Substantia nigra (tissue), 51 donors: ENCODE measurements at places on chromosomes 12 and 14.

- DNase-seq: no peak
Observed at GRCh38 chr12:21585485-21585884, 19.2 kb downstream of the GYS2 start.

DNA sequence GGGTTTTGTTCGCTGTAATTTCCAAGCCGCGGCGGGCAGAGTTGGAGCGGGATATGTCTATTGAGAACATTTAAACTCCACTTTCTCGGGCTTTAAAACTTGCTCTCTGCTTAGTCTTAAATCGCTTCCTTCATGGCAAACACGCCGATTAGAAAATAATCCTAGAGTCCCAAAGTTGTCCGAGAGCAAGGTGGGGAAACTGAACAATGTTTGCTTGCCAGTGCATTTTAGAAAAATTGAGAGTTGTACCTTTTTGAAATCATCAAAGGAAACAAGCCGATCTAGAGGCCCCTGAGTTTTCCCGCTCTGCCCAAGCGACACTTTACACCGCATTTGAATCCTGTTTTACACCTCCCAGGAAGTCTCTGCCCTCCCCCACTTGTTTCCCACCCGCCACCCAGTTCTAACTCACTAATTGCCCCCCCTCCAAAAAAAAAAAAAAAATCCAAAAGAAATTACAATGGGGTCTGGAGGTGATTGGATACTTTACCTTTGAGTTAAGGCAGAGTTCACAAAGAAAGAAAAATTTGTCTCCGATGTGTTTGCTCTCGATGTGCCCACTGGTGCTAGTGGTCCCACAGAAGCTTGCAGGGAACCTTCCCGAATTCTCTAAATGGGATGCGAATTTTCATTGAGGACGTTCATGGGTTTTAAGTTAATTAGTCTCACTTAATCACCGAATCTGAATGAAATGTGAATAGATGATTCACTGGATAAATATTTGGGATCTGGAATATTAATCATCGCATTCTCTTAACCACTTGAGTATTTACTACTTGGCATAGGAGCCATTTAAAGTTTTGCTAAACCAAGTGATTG is 2.3 kb downstream of the HMGA2 start:
- no peak for DNase-seq

- DNase-seq: no peak
Observed at GRCh38 chr12:11968516-11968915, 102.2 kb upstream of the BCL2L14 start.

DNA sequence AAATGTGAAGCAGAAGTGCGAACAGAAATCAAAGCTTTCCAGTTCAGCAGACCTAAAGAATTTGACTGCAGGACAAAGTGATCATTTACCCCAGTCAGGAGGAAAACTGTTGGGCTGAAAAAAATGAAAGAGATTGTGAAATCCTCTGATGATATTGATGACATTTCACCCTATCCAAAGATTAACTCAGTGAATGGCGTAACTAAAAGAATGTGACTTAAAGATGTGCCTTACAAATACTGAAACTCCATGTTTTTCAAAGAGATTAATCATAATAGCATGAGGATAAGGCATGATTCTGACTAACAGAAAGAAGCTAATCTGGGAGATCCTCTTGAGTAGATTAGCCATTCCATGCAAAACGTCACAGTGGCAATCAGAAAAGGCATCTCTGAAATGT is 225.6 kb downstream of the DUSP6 start:
- no peak for DNase-seq

GRCh38 chr12:96197503-96198272 is 3.5 kb downstream of the ELK3 start:
- no peak for DNase-seq

DNA sequence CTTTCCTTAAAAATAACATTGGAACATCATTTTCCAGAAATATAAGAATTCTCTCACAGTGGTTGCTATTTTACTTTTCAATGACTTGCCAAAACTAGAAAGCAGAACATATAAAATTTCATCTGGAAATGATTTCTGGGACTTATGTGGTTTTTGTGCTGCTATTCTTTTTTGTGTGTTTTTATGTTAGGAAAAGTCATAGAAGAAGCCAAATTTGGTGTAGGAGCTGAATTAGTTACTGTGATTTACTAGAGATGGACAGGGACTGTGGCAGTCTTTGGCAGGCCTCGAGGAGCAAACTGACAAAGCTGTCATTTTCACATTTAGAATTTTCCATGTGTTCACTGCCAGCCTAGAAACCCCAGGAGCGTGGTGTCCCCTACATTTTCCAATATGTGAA is 38.3 kb upstream of the LDHB start:
- no peak for DNase-seq

GRCh38 chr14:93303659-93304058 is 29.2 kb downstream of the BTBD7 start:
- DNase-seq: no peak

DNA sequence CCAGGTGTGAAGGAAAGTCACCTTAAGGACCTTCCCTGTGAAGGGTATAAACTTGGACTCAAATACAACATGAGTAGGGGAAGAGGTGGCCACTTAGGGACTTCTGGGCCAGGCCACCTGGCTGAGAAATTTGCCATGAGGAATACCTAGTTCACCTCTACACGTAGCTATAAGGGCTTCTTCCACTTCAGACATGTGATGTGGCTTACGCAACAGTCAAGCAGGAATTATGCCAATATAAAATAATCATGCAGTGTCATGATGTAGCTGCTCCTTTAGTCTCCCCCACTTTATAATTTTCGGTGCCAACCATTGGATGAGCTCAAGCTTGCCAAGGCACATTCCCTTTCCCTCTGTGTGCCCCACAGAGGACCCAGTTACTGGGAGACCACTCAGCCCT is 166.6 kb upstream of the BCL2L14 start:
- no peak for DNase-seq

GRCh38 chr12:113030875-113031525 is 25.5 kb upstream of the DTX1 start:
- peak; percentile 18 for DNase-seq

GRCh38 chr12:92108651-92109050 is 37.0 kb downstream of the BTG1 start:
- no peak for DNase-seq

DNA sequence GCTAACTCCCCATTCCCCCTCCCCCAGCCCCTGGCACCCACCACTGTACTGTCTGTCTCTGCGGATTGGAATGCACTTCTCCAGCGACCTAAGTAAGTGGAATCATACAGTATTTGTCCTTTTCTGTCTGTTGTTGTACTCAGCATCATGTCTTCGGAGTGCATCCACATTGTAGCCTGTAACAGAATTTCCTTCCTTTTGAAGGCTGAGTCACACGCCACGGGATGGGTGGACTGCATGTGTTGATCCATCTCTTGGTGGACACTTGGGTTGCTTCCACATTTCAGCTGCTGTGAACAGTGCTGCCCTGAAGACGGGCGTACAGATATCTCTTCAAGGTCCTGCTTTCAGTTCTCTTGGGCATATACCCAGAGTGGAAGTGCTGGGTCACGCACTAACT is 34.4 kb downstream of the DDX51 start:
- DNase-seq: no peak

DNA sequence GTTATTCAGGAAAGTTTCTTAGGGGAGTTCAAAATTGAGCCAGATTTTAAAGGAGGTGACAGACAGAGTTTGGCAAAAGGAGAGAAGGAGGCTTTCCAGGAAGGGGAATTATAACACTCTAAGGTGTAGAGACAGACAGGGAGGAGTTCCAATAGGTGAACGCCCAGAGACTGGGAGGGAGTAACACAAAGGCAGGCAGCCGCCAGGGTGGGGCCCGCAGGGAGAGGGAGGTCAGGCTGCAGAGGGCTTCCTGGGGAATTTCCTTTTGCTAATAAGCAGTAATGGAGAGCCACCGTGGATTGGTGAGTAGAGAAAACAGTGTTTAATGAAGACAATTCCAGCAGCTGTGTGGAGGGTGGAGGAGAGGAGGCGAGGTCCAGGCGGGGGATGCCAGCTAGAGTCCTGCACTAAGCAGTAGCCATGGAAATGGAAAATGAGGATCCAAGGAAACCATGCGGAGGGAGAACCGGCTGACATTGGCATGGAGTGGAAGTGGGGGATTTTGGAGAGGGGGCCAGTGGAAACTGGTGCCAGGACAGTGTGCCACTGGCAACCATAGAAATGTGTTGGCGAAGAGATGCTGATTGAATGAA is 22.2 kb downstream of the GRIN2B start:
- DNase-seq: no peak

- no peak for DNase-seq
Observed at GRCh38 chr14:52025310-52025709, 36.0 kb downstream of the RTRAF start.

- no peak for DNase-seq
Observed at GRCh38 chr12:111448266-111448830, 42.6 kb downstream of the SH2B3 start.

- DNase-seq: no peak
Observed at GRCh38 chr14:35689000-35689460, 120.1 kb downstream of the RALGAPA1 start.

- DNase-seq: no peak
Observed at GRCh38 chr12:7269273-7269672, 34.6 kb upstream of the ACSM4 start.

DNA sequence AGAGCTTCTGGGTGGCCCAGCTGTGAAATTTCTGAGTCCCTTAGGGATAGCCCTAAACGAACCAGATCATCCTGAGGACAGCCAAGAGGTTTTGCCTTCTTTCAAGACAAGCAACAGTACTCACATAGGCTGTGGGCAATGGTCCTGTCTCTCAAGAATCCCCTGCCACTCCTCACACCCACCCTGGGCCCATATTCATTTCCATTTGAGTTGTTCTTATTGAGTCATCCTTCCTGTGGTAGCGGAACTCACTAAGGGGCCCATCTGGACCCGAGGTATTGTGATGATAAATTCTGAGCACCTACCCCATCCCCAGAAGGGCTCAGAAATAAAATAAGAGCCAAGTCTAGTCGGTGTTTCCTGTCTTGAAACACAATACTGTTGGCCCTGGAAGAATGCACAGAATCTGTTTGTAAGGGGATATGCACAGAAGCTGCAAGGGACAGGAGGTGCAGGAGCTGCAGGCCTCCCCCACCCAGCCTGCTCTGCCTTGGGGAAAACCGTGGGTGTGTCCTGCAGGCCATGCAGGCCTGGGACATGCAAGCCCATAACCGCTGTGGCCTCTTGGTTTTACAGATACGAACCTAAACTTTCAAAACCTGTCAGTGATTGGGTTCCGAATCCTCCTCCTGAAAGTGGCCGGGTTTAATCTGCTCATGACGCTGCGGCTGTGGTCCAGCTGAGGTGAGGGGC is 38.9 kb downstream of the DAD1 start:
- no peak for DNase-seq

- DNase-seq: no peak
Observed at GRCh38 chr14:98513558-98513957, 758.4 kb downstream of the BCL11B start.

- DNase-seq: no peak
Observed at GRCh38 chr12:89138048-89138852, 214.1 kb downstream of the DUSP6 start.

DNA sequence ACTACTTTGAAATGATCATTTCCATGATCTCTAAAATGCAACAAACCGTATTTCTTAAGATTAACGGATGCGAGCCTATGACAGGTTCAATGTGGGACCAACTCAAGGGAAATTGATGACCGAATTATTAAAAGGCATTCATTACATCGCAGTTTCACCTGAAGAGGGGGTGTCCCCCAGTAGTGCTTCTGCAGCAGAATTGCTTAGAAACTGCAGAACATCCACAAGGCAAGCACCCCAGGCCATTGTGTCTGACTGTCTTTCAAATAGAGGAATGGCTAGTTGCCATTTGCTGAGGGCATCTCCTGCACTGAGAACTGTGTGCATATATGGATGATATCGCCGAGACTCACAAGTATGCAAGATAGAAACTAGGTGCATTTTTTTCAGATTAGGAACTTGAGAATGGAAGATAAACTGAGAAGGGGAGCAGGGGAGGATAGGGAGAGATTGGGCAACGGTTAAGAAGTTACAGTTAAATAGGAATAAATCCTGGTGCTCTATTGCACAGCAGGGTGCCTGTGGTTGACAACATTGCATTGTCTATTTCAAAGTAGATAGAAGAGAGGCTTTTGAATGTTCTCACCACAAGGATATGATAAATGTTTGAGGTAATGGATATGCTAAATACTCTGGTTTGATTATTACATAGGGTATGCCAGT is 234.3 kb upstream of the PLEKHG7 start:
- DNase-seq: no peak

- DNase-seq: peak; percentile 64
Observed at GRCh38 chr12:54294152-54294952, 6.5 kb downstream of the NFE2 start.

- DNase-seq: no peak
Observed at GRCh38 chr12:44930972-44931600, 55.0 kb upstream of the NELL2 start.

DNA sequence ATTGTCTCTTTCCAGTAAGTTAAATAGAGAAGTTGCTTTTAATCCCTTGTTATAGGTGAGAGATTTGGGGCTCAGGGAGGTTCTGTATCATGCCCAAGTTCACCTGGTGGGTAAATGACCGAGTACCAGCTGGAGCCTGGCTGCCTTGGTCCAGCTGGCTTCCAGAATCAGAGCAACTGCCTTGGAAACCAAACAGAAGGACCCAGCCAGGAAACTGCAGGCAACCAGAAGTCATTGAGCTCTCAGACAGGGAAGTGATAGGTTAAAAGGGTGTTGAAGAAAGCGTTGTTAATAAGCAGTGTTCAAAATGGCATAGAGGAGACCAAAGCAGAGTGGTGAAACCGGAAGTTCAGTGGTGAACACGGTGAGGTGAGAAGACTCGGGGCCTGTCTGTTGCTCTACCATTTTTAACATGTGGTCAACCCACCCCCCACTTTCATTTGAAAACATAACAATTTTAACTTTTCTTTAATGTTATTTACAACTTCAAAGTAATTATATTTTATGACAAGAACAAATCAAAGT is 54.9 kb downstream of the PLEKHG7 start:
- DNase-seq: no peak

- no peak for DNase-seq
Observed at GRCh38 chr12:522692-523378, 63.1 kb downstream of the B4GALNT3 start.

GRCh38 chr12:56867216-56867615 is 67.0 kb downstream of the SDR9C7 start:
- no peak for DNase-seq
